ENCODE measurements at places on chromosomes 2 and 18. TPM values are rescaled to one million over a fixed set of nuclear protein-coding genes. Genes with fewer than 3 reads are reported as not detected.

Gene IL1F10
- not detected for total RNA-seq

Gene PPP1R1C
- 0.56 TPM for total RNA-seq

Gene ZNF512
- 16.6 TPM for total RNA-seq

Gene DLGAP1
- total RNA-seq = 2.4 TPM

Gene ANXA4
- 49.0 TPM for total RNA-seq

Gene BMP10
- not detected for total RNA-seq

Gene VAMP5
- 71.1 TPM for total RNA-seq

Gene OR6B2
- total RNA-seq = not detected

Gene B3GNT7
- total RNA-seq = 0.26 TPM

Gene DTNA
- 14.7 TPM for total RNA-seq

Gene ELAC1
- 5.7 TPM for total RNA-seq

Data from aortic smooth muscle cell (primary cell).